ENCODE measurements at places on chromosomes 6 and 20.

- DNase-seq = no peak
Observed at GRCh38 chr20:61744691-61745396, 320.8 kb downstream of the TAF4 start.

- no peak for DNase-seq
Observed at GRCh38 chr20:12201289-12201991, 283.7 kb downstream of the BTBD3 start.

GRCh38 chr20:219290-220115, 7.6 kb upstream of the DEFB129 start:
- DNase-seq = no peak

- no peak for DNase-seq
Observed at GRCh38 chr6:130293800-130294199, 71.0 kb upstream of the SAMD3 start.

- no peak for DNase-seq
Observed at GRCh38 chr20:39855799-39856198, 833.2 kb downstream of the MAFB start.

DNA sequence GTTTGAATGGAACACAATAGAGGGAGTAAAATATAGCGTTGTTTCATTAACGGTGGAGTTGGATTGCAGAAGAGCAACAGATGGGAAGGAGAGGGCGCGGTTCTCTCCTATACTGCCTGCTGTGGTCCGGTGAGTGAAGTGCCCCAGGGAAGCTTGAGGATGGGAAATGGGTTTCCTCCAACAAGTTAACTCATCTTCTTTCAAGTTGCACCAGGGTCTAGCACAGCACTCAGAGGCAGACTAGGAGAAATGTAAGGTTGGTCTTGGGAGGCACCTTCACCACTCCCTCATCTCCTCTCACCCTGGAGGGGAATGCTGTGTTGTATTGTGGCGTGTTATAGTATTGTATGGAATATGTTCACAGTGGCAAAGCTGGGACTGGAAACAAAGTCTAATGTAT, 96.9 kb upstream of the SLC24A3 start:
- no peak for DNase-seq

DNA sequence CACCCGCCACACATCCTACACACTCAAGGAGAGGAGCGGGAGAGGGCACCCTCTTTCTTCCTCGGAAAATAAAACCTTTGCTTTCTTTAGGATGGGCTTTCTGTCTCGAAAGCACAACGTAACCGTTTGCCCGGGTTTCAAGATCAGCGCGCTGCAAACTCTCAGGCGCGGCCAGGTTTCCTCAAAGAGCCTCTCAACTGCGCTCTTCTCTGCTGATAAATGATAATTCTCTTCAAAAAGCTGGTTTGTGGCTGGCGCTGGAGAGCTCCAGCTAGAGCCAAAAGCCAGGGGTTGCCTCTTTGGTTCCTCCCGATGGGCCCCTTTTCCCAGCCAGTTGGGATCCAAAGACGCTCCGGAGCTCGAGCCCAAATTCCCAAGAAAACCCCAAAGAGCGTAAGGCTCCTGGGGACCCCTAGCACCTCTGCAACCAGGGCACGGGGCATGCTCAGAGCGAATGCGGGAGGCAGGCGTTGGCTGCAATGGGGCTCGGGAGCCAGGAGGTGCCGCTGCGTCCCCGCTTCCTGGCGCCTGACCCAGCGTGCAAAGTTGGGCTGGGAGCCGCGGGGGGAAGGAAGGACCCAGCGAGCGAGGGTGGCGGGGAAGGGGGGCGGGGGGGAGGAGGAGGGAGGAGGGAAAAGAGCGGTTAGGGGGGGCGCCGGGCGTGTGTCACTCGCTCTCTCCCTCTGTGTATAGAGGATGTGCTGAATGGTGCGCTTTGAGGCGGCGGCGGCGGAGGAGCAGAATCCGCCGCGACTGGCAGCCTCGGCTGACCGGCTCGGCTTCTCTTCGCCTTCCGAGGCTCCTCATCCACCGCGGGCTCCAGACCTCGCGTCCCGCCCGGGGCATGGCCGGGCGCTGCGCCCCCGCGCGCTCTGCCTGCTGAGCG, at the start of gene PLCB1:
Gene PLCB1, plus strand, starts transcription at position 669 of the 886 bp plus-strand sequence. CDS start 386 bp downstream, outside the sequence.
- DNase-seq = peak; percentile 87

GRCh38 chr6:36929607-36930006, 24.9 kb upstream of the PI16 start:
- no peak for DNase-seq

DNA sequence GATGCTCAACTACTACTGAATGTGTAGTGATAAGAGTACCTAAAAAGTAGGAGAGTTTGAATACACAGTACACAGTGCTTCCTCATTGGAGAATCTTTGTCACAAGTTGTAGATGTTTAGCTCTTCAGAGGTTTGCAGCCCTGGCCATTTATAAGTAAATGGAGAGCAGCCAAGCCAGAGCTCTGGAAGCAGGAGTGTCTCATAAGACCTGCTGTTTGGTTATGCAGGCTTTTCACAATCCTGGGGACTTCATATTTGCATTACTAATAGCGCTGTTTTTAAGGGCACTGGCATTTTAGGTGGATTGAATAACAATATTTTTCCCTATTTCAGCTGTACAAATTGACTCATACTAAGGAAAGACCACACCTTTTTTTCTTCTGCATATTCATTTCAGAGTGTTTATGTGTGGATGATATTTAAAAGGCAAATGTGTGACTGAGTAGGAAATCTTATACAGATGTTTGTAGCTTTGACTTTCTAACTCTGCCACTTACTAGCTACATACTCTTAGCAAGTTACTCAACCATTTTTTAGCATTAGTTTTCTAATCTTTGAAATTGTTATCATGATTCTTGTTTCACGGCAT, 730.5 kb upstream of the MAP3K7 start:
- no peak for DNase-seq

- DNase-seq = no peak
Observed at GRCh38 chr6:23927935-23928334, 198.1 kb upstream of the NRSN1 start.

DNA sequence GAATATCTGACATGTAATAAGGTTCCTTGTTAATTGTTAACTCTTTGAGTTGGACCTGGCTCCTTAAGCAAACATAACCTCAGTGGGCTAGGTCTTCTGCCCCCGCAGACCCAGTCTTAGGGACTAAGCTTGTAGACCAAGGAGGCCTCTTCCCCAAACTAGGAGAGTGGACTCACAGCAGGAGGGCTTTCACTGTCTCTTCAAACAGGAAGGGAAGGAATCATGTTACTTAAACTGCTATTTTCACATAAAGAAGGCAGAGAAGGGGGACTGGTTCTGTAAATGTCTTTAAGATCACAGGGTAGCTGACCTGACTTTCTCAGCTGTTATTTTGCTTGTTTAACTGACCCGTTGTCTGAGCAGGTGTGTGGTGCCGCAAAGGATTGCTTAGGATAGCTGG, 34.9 kb upstream of the PRDM1 start:
- DNase-seq = no peak

GRCh38 chr6:45835721-45836437, 179.8 kb downstream of the CLIC5 start:
- no peak for DNase-seq

GRCh38 chr6:37979392-37980221, 160.1 kb downstream of the ZFAND3 start:
- no peak for DNase-seq

GRCh38 chr20:32278199-32278643, 770 bp downstream of the KIF3B start:
- no peak for DNase-seq

DNA sequence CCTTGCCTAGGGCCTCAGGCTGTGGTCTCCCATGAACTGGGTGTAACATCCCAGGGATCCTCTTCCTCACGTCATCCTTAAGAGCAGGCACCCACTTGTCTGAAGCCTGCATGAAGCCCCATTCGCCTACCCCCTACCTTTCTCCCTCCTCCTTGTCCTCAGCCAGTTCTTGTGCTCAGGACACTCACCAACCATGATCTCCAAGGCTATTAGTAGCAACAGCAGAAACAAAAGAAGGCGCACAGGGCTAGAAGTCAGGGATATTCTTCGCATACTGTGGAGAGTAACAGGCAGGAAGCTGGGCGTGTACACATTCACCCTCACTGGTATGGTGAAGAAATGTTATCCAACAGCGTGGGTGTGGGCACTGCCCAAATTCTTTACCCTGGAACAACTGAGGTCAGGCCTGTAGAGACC, 7.3 kb downstream of the RAET1E start:
- DNase-seq = no peak

DNA sequence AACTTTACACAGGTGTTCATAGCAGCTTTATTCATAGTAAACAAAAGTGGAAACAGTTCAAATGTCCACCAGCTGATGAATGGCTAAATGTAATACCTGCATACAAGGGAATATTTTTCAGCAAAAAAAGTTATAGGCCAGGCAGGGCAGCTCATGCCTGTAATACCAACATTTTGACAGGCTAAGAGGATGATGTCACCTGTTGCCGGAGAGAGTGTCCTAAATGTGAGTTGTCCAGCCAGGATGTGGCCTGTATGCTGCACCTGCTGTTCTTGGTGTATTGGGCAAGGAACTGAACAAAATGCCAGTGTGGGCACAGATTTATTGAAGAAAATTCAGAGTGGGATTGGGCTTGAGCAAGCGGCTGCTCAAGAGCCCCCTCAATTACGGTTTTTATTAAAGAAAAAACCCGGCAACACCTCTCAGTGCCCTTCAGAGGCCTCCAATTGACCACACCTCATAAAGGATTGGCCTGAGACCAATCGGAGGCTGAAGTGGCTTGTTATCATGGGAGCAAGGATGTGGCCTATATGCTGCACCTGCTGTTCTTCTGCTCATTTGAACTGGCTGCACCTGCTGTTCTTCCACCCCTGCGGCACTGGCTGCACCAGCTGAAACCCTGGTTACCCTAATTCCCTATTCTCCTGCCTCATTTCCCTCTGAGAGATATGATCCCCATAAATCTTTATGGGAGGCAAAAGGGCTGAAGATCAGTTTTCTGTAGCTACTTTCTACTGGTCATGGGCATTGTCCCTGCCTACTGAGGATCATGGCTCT, 164.3 kb upstream of the PROKR2 start:
- DNase-seq = no peak

DNA sequence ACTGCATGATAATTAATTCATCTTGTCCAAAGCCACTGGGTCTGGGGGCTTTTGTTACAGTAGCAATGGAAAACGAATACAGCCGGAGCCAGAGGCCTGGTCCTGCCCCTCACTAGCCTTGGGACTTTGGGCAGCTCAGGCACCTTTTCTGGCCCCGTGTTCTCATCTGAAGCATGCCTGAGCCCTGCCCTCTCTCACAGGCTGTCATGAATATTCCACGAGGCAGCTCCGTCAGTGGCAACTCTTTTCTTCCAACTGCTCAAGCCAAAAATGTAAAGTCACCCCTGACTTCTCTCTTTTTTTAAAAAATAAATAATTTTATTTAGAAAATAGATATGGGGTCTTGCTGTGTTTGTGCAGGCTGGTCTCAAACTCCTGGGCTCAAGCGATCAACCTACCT, 5.3 kb downstream of the BNIP5 start:
- DNase-seq = no peak

DNA sequence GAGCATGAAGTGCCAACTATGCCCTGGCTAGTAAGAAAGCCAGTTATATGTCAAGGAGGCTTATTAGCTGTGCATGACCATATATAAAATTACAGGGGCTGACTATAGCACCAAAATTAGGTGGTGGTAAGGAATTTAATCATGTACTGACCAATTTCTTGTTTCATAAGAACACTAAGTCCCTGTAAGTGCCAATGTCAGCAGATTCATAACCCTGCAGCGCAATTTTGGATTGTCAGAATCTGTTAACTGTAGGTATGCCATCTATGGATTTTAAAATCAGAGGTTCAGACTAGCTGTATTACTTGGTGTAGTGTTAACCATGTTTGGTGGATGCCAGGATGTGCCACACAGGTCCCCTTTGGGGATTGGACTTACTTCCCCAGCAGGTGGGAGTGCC, 182.1 kb downstream of the ADAT2 start:
- DNase-seq = no peak

DNA sequence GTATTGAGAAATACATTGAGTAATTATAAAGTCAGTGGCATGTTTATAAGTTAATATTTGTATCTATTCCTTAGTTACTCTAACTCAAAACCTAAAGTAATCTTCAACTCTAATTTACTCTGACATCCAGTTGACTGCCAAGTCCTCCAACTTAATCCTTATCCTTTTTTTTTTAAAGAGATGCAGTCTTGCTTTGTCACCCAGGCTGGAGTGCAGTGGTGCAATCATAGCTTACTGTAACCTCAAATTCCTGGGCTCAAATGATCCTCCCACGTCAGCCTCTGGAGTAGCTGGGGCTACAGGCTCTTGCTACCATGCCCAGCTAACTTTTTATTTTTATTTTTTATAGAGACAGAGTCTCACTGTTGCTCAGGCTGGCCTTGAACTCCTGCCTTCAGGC, 24.4 kb downstream of the PTPN1 start:
- no peak for DNase-seq

- no peak for DNase-seq
Observed at GRCh38 chr6:112038268-112038667, 15.6 kb upstream of the CCN6 start.

DNA sequence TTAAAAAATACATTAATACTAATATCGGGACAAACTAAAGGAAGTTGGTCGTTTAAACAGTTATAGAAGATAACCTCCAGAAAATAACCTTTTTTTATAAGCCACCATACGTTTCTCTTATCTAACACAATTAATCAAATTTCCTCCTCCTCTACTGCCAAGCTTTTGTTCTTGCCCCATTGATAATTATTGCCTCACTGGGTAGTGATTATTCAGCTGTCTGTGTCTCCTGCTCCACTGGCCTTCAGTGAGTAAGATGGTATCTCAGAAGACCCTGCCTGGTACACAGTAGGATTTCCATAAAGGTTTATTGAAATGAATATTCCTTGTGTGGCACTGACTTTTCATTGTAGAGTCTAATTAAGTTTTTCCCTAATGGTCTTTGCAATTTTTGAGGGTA, 165.5 kb upstream of the SCGN start:
- DNase-seq = no peak

- DNase-seq = no peak
Observed at GRCh38 chr6:165621940-165622339, 41.1 kb downstream of the PDE10A start.

DNA sequence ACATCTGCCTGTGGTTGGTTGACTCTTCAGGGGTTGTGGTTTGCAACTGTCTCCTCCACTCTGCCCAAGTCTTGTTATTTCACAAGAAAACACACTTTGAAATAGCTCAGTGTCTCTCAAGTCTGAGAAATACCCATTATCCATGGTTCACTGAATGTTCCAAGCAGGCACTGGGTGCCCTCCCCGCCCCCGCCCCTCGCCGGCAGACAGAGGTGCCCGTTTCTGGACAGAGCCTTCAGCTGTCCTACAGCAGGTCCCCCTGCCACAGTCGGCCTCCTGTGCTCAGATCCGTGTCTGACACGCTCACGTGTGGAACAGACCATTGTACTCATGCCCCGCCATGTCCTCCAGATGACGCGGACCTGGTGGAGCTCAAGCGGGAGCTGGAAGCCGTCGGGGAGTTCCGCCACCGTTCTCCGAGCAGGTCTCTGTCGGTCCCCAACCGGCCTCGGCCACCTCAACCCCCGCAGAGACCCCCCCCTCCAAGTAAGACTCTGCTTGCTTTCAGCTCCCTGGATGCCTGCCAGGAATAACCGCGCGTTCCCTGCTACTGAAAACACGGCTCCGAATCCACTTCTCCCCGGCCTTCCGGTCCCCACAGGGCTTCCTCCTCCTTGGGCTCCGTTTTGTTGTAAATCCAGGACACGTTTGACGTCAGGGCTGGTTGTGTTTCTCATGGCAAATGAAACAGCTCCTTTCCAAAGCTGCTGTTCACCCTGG, 81.4 kb downstream of the SERAC1 start:
- DNase-seq = no peak
